ENCODE measurements at places on chromosomes 16 and 17.

- DNase-seq = no peak
Observed at GRCh38 chr16:86894925-86895324, 316.6 kb downstream of the FOXL1 start.

- no peak for DNase-seq
Observed at GRCh38 chr17:78793415-78793814, 11.3 kb upstream of the CYTH1 start.

- DNase-seq = no peak
Observed at GRCh38 chr16:29714972-29715371, 30.8 kb downstream of the C16orf54 start.

- DNase-seq = no peak
Observed at GRCh38 chr16:89047331-89048089, 46.1 kb upstream of the ACSF3 start.

DNA sequence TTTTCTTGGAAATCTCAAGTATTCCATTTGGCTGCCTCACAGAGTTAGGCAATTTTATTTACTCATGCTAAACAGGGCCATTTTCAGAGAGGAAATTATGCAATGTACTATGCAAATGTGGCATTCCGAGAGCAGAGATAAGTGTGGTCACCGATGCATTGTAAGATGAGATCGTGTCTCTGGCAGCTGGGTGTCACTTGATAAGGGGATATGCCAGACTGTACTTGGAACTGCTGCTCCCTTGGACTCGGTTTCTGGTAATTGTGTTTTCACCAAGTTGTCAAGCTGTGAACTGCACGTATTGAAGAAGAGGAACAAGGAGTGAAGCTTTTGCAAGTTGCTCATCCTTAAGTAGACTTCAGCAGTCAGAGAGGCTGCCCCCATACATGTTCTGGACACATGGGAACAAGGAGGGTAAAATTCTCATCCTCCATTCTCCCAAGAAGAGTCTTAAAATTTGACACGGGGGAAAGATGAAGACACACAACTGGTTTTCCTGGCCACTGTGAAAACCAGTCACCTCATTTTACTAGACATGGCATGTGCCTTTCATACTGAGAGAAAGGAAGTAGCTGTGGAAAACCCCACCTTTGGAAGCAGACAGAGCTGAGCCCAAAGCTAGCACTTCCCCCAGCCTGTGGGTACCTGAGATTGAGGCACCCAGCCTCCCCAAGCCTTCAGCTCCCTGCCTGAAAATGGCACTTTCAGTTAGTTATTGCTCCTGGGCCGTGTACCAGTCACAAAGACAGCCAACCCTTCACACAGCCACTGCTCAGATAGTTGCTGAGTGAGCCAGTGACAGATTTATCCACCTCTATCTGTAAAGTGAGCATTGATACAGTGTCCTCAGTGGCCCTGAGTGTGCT is 150.7 kb downstream of the SOCS1 start:
- no peak for DNase-seq

DNA sequence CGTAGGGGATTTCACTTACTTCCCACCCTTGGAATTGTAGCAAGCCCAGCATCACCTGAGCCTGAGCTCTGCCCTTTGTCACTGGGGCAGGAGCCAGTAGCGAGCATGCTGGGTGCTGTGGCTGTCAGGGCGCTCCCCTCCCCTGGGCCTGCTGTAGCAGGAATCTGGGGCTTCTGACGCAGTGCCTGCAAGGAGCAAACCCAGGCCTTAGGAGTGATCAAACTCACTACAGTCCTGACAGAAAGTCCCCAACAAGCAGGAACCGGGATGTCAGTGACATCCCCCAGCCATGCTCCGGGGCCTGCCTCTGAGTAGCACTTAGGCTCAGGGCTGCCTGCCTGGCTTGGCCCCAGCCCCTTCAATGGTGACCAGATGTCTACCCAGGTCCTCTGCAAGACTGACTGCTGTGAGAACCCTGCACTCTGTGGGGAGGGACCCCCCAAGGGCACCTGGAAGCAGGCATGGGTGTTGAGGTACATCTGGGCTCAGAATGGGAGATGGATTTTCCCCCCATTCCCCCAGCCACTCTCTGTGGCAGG is 23.5 kb downstream of the PLD6 start:
- DNase-seq = no peak

DNA sequence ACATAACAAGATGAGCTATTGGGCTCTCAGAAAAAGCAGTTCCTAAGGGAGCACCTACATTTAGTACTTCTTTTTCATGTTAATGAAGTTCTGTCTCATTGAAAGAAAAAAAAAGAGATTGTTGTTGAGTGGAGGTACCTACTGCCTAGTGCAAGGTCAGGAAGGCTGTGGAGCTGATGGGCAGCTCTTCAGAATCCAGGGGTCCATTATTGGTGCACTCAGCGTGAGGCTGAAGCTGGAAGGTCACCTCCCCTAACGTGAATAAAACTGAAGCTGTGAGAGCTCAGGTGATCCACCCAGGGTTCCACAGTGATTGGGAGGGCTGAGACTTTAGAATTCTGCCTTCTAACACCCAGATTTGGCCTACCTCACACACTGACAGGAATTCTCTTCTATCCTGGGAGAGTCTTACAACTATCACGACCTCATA is 153.9 kb upstream of the TBX2 start:
- no peak for DNase-seq

DNA sequence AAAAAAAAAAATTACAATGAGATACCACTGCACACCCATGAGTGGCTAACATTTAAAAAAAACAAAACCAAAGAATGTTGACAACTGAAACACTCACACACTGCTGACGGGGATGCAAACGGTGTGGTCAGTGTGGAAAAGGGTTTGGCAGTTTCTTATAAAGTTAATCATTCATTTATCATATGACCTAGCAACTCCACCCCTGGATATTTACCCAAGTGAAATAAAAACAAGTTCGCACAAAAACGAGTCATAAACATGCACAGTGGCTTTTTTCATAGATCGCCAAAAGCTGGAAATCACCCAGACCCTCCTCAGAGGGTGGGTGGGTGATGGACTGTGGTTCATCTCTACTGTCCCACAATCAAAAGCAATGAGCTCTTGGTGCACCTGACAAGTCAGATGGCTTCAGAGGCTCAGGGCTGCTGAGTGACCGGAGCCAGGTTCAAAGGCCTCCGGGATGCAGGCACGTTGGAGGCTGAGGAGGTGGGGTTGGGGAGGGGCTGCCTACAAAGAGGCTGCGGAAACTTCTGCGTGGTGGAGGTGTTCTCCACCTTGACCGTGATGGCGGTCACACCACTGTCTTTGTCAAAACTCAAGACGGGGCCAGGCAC is 14.2 kb downstream of the RAB40B start:
- no peak for DNase-seq

DNA sequence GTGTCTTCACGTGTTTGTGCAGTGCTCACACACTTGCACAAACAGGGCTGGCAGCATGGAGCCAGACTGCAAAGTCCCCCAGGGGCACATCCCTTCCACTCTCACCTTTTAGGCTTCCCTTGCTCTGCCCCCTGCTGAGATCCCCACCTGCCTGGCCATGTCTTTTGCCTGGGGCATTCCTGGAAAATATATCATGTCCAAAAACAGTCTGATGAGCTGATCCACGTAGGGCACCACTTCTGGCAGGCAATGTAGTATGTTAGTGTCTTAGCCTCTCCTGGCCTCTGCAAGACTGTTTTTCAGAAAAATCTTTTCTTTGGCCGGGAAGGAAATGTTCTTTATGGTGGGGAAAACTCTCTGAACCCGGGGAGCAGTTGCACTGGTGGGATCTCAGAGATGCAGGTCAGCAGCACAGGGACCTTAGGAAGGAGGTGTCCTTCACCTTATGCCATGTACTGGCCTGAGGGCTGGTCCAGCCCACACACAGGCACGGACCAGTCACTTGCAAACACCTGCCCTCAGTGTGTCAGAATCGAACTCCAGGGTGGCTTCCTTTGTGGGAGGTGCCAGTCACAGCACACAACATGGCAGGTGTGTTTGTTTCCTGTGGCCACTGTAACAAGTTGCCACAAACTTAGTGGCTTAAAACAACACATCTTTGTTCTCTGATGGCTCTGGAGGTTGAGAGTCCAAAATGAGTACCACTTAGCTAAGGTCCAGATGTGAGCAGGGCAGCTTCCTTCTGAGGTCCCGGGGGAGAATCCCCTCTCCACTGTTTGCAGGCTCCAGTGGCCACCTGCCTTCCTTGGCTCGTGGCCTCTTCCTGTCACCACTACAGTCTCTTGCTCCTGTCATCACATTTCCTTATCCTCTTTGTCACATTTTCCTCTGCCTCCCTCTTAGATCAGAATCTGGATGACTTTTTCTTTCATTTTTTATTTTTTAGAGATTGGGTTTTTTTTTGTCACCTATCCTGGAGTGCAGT is 46.6 kb downstream of the MPRIP start:
- DNase-seq = no peak

DNA sequence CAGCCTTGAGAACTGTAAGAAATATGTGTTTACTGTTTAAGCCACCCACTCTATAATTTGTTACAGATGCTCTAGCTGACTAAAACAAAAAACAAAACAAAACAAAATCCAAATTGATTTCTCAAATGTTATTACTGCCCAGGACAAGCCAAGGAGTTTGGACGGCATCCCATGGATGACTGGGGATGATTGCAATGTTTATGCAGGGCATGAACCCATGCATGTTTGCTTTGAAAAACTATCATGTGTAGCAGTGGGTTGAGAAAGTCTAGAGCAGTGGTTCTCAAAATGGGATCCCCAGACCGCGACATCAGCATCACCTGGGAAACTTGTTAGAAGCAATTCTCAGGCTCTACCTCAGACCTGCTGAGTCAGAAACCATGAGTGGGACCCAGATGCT is 223.2 kb upstream of the PSMD7 start:
- no peak for DNase-seq

- DNase-seq = no peak
Observed at GRCh38 chr16:75573955-75574354, 7.8 kb downstream of the GABARAPL2 start.

DNA sequence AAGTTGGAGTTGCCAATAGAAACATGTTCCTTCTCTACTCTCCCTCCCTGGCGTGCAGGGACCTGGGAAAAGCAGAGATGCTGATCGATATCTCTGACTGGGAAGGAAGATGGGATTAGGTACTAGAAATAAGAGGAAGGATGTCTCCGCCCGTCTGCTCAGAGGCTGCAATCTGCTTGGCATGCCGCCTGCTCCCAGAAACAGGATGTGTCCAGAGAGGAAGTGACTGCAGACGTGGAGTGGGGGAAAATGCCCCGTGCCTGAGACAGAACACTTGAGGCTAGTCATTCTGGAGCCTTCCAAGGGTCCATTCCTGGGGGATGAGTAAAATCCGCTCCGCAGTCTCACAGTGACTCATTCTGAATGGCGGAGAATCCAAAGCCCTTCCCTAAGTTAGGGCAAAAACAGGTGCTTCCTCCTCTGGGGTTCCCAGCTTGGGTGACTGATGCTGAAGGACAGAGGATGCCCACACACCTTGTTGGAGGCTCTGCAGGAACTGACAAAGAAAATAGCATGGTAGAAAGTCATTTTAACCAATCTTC is 45.0 kb upstream of the SMURF2 start:
- no peak for DNase-seq

- DNase-seq = no peak
Observed at GRCh38 chr17:39071573-39071972, 79.9 kb downstream of the PLXDC1 start.

- no peak for DNase-seq
Observed at GRCh38 chr17:48637323-48638260, 11.4 kb upstream of the HOXB9 start.

DNA sequence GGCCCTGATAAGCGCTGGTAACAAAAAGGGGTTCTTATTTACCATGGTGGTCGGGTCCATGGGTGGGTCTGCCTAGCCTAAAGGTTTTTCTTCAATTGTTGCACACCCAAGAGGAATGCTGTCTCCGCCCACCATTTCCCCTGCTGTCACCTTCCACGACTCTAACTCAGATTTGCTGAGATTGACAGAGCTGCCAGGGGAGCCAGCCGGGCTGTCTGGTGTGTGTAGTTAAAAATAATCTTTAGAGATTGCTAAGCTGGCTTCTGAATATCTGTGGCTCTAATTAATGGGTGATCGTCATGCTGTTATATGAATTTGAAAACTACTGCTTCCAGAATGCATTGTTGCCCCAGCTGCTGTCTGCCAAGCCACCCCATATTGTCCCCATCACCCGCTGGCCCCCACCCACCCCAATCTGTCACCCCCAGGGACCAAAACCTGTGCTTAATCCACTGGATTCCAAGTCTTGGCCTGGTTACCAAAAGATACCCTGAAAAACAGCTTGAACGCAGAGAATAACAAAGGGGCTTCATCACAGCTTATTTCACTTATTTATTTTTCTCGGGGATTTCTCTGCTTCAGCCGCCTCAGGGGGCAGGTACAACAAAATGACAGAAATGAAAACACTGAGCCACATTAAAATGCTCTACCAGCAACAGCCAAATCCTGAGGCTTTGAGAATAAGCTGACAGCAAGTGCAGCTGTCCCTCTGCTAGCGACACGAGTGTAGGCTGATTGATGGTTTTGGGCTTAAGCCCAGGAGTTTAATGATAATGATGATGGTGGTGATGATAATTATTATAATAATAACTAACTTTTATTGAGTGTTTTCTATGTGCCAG is 46.1 kb upstream of the NLK start:
- DNase-seq = peak; percentile 5

DNA sequence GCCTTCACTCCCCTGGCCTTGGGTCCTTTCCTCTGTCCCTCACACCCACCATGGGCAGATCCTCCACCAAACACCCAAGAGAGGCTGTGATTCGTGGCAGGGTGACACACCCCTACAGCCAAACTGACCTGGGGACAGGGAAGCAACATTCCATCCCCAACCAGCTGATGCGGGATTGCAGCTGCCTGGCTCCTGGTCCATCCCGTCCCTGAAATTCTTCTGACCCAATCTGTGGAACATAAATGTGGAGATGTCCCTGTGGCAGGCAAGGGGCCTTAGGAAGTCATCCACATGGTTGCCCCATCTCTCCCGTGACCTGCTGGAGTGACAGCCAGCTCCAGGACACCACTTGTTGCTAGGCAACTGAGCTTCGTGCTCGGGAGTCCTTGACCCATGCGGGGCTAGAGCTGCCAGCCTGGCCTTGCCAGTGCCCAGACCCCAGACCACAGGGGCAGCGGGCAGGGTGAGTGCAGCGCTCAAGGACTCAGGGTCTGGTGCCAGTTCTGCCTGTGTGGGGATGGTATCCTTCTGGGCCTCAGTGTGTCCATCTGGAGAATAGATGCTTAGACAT is 34.0 kb upstream of the CPNE2 start:
- no peak for DNase-seq

GRCh38 chr17:66652840-66653507 is 181.9 kb upstream of the CACNG5 start:
- no peak for DNase-seq

- no peak for DNase-seq
Observed at GRCh38 chr17:29573871-29574731, 5.6 kb downstream of the TP53I13 start.

DNA sequence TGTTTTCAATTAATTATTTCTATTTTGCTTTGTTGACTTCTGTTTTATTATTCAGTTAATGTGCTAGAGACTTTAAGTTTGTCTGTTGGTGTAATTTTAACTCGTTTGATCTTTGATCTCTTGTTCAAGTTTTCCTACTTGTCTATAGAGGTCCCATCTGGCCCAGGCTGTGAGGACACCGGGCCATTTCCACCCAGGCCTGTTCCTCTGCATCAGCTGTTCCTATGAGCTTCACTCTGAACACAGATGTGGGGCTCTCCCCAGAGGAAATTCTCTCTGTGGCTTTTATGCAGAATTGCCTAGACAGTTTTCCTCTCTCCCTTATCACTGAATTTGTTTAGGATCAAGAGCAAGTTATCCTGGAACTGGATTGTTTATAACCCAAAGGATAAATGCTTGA is 44.7 kb downstream of the MYO18A start:
- DNase-seq = no peak

GRCh38 chr17:17727111-17727659 is 45.9 kb downstream of the RAI1 start:
- no peak for DNase-seq

GRCh38 chr17:82273327-82274133 is at the start of gene CSNK1D:
CSNK1D (minus strand) TSS chr17:82273700; CDS start chr17:82273381, 319 bp downstream.
- DNase-seq = peak; percentile 39

Measured in NCI-H2081 treated with DMSO at 0.1 percent for 48 hours (cell line).